ENCODE measurements at places on chromosomes 5 and 9. TPM values are rescaled to one million over a fixed set of nuclear protein-coding genes. Genes with fewer than 3 reads are reported as not detected.

The DBH gene
- 0.08 TPM for total RNA-seq

The DOCK8 gene
- 315 TPM for total RNA-seq

The PIGO gene
- total RNA-seq = 23.4 TPM

The TGFBI gene
- total RNA-seq = 13.2 TPM

The FGFR4 gene
- 3.0 TPM for total RNA-seq

GRCh38 chr5:59055745-59056448 lies 473.0 kb downstream of the RAB3C start:
- no peak for DNase-seq

DNA sequence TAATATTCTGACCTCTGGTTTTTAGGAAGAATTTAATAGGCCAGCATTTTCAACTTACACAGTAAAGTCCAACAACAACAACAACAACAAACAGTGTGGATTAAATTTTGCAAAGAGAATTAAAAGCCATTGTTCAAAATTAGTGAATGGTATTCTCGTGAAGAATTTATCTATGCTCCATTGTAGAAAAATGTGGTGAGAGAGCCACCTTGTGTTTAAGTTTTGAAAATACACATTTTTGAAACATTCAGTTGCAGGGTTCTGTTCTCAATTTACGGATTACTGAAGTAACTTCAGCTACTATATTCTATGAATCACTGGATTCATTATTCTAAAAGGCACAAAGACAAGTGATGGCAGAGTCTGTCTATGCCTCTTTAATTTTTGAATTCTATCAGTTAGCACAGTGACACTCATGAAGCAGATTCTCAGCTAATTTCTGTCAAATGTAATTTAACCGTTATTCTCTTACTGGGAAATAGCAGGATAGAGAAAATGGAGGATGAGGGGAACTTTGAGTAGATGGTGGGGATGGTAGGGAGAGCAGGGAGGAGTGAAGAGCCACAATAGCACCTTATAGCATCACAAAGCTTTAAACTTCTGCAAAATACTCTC lies 11.0 kb downstream of the CCDC152 start:
- no peak for DNase-seq

- no peak for DNase-seq
Observed at GRCh38 chr5:140553657-140554056, 3.6 kb downstream of the SRA1 start.

GRCh38 chr5:16542236-16542635 lies 74.6 kb downstream of the RETREG1 start:
- no peak for DNase-seq

DNA sequence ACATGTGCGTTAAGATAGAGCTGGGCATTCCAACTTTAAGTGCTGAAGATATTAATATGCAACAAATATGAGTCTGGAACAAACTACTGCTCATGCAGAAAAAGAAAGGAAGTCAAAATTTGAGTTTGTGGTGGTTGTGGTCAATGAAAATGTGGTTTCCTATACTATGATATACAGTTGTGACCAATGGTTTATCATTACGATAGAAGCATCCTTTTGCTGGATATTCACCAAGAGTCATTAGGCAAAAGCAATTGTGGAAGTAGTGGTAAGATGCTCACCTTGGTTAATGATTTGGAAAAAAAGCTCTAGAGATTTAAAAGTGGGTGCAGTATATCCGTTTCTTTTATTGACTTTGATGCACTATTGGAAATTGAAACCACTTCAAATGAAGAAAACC lies 1007.0 kb downstream of the NR2F1-AS1 start:
- no peak for DNase-seq

DNA sequence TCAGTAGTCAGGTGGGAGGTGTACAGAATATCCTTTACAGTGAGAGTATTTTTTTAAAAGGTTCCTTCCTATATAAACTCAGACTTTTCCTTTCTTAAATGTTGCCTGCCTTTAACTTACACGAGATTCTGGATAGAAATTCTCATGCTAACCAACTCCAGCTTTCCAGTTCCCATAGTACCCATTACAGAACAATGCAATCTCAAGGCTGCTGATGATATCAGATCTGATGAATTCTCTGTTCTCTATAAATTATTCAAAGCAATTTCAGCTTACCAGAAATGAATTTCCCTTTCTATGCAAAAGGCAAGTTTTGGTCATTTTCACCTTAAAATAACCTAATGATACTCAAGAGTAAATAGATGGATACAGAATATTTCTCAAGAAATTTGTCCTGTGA lies 90.3 kb downstream of the NUDT12 start:
- DNase-seq = no peak

All from CD4-positive, alpha-beta memory T cell (primary cell).